NCI-H2081 treated with DMSO at 0.1 percent for 48 hours (cell line): ENCODE measurements at places on chromosomes 5 and 9.

DNA sequence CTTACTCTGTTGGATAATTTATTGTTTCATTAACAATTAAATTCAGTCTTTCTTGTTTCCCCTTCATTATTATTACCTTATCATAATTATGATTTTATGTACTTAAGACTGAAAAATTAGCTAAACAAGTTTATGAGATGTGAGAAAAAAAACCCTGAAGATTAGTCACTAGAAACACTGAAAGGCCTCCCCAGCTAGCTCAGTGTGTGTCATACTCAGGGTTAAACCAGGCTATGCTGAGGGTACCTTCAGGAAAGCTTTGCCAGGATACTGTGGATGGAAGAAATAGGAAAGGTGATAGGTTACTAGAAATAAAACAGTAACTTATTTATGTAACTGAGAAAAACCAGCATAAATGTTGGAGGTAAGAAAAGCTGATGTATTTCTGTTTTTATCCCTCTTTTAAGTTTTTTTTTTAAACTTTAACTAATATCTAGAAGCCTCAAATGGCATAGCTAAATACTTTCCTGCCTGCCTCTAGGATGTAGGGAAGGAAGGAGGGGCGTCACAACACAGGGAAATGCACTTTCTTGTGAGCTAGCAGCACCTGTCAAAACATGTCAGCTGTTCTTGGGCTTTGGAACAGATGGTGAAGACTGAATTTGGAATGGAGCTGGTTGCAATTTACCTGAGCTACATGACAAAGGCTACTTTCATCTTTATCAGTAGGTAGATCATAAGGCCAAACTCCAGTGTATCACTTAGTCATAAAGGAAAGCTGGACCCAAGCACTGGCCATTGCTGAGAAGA is 24.2 kb downstream of the NMRK1 start:
- DNase-seq = no peak

GRCh38 chr5:155019601-155020226 is 6.2 kb downstream of the KIF4B start:
- DNase-seq = no peak

DNA sequence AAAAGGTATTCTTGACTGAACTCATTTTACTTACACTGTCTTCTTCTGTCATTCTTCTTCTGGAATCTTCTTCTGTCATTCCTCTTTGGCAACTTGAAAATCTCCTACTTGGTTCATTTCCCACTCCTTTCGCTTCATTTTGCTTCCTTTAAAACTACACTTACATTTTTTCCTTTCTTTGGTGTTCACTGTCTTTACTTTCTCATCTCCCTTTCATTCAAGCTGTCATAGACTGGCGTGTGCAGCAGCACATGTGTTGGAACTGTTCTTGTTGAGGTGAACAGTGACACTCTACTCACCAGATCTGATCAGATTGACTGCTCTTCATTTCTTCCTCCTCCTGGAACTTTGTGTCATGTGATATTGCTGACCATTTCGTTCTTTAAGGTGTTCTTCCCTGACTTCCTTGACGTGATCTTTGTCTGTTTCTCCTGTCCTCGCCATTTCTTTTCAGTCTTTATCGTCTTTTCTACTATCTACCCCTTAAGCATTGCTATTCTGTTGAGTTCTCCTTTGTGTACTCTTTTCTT is 6.4 kb downstream of the DNAJC25 start:
- DNase-seq = no peak

- no peak for DNase-seq
Measured at GRCh38 chr5:170479484-170479883, 24.3 kb upstream of the KCNIP1 start.

- DNase-seq = no peak
Measured at GRCh38 chr5:71782393-71782770, 63.3 kb downstream of the CARTPT start.

- DNase-seq = no peak
Measured at GRCh38 chr9:130368631-130369103, 76.1 kb upstream of the ASS1 start.

DNA sequence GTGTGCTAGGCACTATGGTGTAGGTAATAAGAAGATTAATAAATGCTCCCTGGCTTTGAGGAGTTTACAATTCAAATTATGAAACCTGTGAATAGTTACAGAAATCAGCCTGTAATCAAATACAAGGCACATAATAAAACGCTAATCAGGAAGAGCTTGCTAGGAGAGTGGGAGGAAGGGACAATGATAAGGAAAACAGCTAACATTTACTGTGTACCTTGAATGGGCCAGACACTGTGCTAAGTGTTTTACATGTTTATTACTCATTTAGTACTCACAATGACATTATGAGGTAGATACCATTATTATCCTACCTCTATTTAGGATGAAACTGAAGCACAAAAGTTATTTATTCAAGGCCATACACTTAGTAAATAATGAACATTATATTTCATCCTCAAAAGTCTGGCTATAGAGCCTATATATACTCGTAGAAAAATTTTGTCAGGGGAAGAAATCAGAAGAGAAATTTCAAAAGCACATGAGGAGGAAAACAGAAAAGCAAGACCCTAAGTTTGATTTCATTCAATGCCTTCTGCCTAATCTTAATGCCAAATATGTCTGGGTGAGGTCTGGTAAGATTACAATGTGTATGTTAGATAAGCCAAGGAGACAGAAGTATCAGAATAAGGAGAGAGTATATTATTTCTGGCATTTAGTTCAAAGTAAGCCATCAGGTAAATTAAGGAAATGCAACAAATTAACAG is 35.9 kb downstream of the AFF4 start:
- no peak for DNase-seq

DNA sequence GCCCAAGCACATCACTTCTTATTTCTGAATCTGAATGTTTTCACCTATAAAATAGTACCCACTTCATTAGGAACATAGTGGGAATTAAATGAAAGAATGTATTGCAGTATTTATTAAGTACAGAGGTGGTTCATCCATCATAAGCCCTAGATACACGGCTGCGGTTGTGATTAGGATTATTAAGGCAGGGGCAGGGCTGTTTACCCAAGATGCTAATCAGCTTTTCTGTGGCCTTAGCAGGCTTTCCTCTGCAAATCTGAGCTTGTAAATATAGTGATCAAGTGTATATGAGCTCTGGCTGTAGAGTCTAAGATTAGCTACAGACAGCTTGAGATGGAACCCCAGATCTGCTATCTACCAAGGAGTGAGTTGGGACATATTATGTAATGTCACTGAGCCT is 124.1 kb upstream of the ADRA1B start:
- DNase-seq = no peak

DNA sequence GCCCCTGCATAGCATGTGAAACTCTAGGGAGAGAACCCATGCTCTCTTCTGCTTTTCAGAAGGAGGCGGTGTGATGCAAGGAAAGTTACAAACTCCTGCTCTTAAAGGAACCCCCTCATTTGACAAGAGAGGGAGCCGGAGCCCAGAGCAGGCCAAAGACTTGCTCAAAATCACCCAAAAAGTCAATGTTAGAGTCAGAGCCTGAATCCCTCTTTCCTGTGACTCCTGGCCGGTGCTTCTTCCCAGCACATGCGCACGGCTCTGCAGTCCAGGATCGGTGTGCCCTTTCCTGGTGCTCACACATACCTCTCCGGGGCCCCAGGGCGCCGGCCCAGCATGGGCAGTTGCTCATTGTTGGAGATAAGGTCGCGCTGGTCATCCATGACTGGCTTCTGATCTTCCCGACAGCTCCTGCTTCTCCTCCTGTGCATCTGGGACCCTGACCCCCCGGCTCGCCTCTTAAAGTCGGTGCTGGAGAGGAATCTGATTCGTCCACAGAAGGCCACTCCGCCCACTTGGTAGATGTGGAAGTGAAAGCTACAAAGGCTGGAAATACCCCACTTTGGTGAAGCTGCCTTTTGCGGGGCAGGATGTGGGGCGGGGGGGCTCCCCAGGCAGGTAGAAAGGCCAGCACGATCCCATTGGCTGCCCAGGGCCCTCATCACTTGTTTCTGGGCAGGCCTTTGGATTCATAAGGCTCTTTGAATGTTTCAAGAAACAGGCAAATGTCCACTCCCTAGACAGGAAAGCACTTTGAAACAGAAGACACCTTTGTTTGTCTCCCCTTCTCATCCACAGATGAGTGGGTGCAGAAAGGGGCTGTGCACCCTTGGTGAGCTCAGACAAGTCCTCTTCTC is at the start of gene CD74:
Gene CD74, minus strand, starts transcription at position 592 of the 857 bp plus-strand sequence. Its CDS starts 161 bp downstream, at position 431.
- no peak for DNase-seq

GRCh38 chr9:23774266-23774665 is 51.8 kb downstream of the ELAVL2 start:
- DNase-seq = no peak

- no peak for DNase-seq
Measured at GRCh38 chr9:567128-567746, 274.3 kb upstream of the DMRT1 start.

- DNase-seq = peak; percentile 65
Measured at GRCh38 chr9:89999534-90000370, 394.9 kb downstream of the GADD45G start.

DNA sequence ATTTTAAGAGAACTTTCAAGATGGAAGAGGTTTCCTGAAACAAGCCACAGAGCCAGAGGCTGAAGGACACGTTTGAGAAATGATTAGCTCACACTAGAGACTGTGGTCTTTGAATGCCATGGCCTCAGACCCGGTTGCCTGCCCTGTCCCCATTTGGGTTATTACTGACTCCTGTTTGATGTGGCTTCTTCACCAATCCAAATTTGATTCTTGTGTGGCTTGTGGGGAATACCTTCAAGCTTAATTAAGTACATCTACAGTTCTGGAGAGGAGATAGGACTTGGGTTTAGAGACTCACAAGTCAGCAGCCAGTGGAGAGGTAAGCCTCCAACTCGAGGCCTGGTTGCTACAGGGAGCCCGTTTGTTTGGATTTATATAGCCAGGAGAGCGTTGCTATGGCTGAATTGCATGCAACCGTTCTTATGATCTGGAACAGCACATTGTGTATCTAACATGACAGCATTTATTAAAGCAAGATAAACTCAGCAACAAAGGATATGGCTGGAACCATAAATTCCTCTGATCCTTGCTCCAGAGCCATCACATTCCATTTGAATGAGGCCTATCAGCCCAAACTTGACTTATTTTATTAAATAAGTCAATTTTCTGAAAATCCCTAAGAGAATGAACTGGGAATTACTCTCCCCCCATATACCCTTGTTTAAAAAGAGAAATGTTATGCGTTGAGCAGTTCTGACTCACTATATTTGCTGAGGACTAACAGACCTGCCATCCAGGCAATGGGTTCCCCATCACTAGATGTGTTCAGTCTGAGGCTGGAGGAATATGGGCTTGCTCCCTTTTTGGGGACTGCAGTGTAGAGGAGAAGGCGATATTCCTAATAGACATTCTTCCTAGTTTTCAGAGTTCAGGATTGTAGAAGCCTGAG is 88.4 kb upstream of the TNFSF8 start:
- no peak for DNase-seq

- no peak for DNase-seq
Measured at GRCh38 chr5:141934099-141934844, 10.6 kb downstream of the DELE1 start.

- DNase-seq = no peak
Measured at GRCh38 chr9:22102146-22103053, 93.3 kb upstream of the CDKN2B start.

DNA sequence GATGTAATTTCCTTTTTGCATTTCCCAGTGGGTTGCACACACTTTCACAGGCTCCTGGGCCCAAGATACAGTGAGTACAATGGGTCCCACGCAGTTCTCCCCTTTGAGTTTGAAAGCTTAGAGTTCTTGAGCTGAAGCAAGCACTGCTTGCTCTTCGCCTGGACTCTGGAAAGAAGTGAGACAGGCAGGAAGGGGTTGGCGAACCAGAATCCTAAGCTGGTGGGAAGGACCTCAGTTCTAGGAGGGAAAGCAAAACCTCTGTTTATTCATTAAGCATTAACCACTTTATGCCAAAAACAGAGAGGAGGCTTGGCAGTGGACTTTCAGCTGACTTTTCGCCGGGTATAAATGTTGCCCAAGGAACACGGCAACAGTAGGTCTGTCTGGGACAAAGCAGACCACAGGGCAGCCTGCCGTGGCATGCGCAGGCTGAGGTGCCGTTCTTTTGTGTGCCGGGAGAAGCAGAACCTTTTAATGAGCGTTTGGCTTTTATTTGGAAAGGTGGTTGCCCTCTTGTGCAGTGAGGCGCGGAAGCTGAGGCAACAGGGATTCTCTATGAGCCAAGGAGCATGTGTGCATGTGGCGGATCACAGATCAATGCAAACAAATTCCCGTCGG is 239.9 kb upstream of the PANK3 start:
- DNase-seq = no peak

- DNase-seq = no peak
Measured at GRCh38 chr5:14582797-14583137, 1.2 kb downstream of the OTULINL start.

GRCh38 chr9:113585555-113585954 is 122.0 kb downstream of the RGS3 start:
- DNase-seq = no peak

GRCh38 chr9:128635266-128636023 is 21.2 kb downstream of the DYNC2I2 start:
- DNase-seq = no peak

DNA sequence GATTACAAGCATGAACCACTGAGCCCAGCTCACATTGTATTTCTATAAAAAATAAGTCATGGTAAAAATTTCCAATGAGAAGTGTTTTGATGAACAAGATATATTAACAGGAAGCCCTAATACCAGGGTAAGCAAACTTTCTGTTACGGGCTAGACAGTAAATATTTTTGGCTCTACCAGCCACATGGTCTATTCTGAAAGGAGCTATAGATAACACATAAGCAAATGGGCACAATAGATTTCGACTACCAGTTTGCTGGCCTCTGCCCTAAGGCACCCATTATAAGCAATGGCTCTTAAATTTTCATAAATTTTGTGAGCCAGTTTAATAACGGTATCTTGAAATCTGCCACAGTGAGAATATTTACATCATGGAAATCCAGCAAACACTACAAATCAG is 8.1 kb downstream of the UBQLN1 start:
- no peak for DNase-seq

- DNase-seq = no peak
Measured at GRCh38 chr5:134576386-134577021, 51.0 kb downstream of the JADE2 start.

GRCh38 chr5:61667525-61668218 is 335.6 kb downstream of the ZSWIM6 start:
- no peak for DNase-seq

DNA sequence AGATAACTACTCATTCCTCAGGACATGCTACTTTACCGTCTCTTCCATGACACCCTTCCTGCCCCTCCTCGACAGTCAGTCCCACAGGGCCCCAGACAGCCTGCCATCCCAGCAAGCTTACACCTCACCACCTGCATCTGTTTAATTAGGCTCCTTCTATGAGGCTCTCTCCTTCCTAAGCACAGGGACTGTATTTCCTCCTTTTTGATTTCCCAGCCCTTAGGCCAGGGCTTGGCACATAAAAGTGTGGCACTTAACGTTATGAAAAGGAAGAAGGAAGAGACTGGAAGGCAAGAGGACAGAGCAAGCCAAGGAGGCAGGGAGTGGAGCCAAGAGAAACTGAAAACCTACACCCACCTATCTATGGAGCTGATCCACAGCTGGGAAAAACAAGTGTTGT is 146.8 kb downstream of the SIL1 start:
- no peak for DNase-seq

GRCh38 chr5:150599917-150600511 is 40.4 kb upstream of the SYNPO start:
- no peak for DNase-seq
